ENCODE measurements at places on chromosomes 11 and 22. TPM values are rescaled to one million over a fixed set of nuclear protein-coding genes. Genes with fewer than 3 reads are reported as not detected.
A peak's percentile ranks its signal among the peaks of the same experiment; 100 is the strongest.

The UBASH3B gene
- 3.4 TPM for total RNA-seq

GRCh38 chr22:22069450-22070370 is 87.1 kb upstream of the TOP3B start:
- no peak for DNase-seq

- DNase-seq: no peak
Observed at GRCh38 chr11:106311531-106312230, 234.2 kb downstream of the AASDHPPT start.

DNA sequence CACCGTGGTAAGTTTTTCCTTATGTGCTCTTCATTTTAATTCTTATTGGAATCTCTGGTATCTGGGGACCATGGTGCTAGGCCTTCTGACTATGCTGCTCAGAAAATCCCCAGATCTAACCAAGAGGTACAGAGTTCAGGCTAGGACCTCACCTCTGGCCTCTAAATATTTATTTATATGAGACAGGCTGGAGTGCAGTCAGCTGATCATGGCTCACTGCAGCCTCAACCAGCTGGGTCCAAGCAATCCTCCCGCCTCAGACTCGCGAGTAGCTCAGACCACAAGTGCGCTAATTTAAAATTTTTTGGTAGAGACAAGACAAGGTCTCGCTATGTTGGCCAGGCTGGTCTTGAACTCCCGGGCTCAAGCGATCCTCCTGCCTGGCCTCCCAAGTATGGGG is 38.4 kb downstream of the PKNOX2 start:
- no peak for DNase-seq

- DNase-seq: no peak
Observed at GRCh38 chr11:28466506-28466905, 358.3 kb downstream of the METTL15 start.

DNA sequence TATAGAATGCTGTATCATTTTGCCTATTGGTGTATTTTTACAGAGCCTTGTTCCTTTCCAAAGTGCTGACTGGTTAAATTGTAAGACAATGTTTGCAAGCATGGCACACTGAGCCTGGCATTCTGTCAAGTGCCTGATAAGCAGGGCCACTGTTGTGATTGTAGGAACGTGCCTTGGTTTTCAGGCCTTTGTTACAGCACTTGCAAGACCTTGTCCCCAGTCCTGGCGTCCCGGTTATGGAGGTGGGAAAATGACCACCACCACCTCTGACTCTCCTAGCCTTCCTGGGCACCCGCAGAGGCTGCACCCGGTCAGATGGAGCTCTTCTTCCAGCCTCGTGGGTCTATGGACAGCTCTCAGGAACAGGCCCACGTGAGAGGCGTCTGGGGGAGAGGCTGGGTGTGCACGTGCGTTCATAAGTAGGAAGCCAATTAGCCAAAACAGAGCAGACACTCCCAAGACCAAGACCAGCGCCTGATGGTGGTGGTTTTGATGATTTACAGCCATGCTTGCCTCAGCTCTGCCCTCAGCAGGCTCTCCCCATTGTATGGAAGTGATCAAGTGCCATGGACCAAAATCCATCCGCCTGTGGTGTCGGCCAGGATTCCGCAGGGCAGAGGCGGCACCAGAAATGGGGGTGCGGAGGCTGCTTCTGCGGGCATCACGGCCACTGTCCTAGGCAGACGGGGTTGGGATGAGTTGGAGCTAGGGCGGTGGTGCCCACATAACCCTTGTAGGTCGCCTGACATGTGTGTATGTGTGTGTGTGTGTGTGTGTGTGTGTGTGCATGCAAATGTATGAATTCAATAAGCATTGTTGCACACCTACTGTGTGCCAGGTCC is 89.8 kb downstream of the RTL6 start:
- no peak for DNase-seq

- DNase-seq: no peak
Observed at GRCh38 chr11:2689651-2690575, 9.9 kb downstream of the KCNQ1OT1 start.

GRCh38 chr11:67498544-67498972 is 6.6 kb downstream of the PITPNM1 start:
- peak; percentile 46 for DNase-seq

The IGSF22 gene
- total RNA-seq: 0.22 TPM

DNA sequence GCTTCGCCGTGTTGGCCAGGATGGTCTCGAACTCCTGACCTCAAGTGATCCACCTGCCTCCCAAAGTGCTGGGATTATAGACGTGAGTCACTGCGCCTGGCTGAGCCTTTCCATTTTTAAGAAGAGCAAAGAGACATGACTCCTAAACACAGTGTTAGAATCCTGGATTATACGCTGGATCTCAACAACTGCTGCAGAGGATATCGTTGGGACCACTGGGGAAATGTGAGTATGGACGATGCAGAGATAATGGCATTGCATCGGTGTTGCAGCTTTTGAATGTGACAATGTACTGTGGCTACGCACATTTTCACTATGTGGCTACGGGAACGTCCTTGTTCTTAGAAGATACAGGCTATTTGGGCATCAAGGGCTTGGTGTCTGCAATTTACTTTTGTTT is 6.2 kb downstream of the MRGPRF start:
- no peak for DNase-seq

The GVQW3 gene
- 0.40 TPM for total RNA-seq

DNA sequence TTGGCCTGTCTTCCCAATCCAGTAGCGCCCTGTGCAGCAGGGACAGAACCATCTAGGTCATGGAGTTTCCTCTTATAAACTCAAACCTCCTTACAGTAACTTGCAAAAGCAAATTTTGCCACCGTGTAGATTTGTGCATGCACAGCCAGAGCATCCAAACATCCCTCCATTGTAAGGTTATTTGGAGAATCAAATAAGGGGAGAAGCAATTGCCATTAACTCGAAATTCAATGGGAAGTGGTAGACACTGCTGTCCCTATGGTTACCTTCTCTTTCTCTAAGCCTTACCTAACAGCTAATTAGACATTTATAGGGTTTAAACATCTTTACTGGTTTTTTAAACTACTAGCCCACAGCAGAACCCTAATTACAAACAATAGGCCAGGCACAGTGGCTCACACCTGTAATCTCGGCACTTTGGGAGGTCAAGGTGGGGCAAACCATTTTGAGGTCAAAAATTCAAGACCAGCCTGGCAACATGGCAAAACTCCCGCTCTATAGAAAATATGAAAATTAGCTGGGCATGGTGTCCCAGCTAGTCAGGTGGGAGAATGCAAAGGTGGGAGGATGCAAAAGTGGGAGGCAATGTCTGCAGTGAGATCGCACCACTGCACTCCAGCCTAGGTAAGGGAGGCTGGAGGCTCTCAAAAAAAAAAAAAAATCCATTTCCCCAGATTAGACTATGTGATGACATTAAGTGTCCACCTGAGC is 6.6 kb downstream of the HSPA8 start:
- DNase-seq: no peak

GRCh38 chr11:43998308-43998707 is 49.5 kb upstream of the ACCSL start:
- no peak for DNase-seq

DNA sequence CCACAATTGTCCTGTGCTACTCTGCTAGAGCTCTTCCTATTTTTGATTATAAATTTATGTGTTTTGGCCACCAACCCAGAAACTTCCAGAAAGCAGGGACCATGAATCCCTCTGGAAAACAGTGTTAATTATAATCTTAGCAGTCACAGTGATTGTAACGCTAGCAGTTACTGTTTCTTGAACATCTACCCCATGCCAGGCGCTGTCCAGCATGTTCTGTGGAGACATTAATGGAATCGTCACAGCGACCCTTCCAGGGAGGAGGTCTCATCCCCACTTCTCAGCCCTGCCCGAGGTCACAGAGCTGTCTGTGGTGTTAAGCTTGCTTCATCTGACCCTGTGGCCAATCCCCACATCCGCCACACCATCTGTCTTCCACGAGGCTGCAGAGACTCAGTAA is 13.9 kb upstream of the PNPLA5 start:
- DNase-seq: no peak

DNA sequence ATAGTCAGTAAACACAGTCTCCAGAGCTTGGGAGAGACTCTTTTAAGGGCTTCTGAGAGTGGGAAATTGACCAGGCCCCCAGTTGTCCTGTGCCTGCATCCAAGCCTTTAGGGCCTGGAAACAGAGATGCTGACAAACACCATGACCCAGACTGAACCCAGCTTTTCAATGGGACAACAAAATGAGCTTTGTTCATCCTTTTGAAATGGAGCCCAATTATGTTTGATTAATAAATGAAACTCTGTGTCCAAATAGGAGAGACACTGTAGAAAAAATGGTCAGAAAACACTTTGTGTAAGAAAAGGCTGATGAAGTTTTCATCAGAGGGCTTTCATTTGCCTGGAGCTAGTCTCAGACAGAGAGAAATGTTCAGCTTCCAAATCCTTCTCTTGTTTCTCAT is 146.0 kb downstream of the RRAS2 start:
- DNase-seq: no peak

The SEPTIN5 gene
- 14.8 TPM for total RNA-seq

The MPZL3 gene
- total RNA-seq: 5.2 TPM
